NCI-H526 treated with DMSO at 0.1 percent for 48 hours (cell line): ENCODE measurements at places on chromosomes 6 and 20.

GRCh38 chr6:93423542-93423941, 4.2 kb upstream of the EPHA7 start:
- peak; percentile 38 for DNase-seq

DNA sequence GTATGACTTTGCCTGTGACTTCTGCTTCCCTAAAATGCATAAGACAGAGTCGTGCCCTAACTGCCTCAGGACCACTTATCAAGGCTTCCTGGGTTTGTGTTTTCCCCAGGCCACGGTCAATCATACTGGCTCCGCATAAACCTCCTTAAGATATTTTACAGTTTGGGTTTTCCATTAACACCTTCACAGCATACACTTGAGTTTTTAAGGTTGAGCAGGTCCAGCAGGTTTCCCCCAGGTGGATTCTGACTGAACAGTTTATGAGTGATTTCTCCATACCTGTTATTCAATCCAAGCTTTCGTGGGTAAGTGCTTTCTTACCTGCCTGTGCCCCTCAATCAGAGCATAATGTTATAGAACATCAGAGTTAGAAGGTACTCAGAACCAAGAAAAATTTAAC, 39.3 kb downstream of the NINL start:
- DNase-seq: no peak

DNA sequence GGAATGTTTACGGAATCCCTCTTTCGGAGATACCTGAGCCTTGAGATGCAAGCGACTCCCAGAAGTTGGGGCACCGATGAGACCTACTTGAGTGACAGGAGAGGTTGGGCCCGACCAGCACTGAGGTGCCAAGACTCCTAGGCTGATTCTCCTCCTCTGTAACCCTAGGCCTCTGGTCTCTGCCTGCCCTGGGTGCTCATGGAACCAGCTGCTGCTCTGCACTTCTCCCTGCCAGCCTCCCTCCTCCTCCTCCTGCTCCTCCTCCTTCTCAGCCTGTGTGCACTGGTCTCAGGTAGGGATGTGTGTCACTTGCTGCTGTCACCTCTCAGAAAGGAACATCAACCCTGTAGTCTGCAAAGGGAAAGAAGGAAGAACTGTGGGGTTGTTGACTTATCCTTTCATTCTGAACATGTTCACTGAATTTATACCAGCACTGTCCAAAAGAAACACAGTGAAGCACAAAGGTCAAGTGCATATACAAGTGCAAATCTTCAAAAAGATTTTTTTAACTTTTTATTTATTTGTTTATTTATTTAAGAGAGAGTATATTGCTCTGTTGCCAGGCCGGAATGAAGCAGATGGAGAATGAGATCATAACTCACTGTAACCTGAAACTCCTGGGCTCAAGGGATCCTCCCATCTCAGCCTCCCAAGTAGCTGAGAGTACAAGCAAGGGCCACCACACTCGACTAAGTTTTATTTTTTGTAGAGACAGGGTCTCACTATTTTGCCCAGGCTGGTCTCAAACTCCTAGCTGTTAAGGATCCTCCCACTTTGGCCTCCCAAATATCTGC, 913 bp downstream of the BTN2A2 start:
- no peak for DNase-seq

- peak; percentile 27 for DNase-seq
Measured at GRCh38 chr20:44701118-44701857, 13.9 kb upstream of the CCN5 start.

GRCh38 chr6:32679492-32679891, 13.0 kb upstream of the HLA-DQB1 start:
- DNase-seq: no peak

DNA sequence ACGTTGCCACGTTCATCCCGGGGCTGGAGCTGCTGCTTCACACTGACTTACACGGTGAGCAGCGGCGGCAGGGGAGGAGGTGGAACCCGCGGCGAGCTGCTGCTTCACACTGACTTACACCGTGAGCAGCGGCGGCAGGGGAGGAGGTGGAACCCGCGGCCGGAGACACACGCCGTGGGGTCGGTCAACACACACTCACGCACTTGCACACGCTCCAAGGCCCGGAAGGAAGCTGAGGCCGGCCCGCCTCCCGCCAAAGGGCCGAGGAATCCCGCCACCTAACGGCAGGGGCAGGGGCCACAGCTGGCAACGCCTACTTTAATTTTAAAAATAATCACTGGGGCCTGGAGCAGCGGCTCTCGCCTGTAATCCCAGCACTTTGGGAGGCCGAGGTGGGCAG, 94.4 kb upstream of the FOXC1 start:
- no peak for DNase-seq
